ENCODE measurements at places on chromosomes 1 and 21. TPM values are rescaled to one million over a fixed set of nuclear protein-coding genes. Genes with fewer than 3 reads are reported as not detected.

DNA sequence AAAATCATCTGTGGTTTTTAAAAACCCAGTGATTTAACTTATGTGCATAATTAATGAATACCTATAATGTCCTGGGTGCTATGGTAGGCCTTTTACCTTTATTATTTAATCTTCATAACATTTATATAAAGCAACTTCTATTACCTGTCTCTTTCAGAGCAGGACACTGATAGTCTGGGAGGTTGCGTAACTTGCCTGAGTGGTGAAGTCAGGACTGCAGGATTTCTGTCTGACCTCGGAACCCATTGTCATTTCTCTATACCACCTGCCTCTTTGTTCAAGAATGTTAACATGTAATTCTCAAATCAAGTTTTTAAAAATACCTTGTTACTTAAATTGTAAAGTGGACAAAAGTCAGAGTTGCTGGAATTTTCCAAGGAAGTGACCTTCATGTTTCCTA lies 41.0 kb upstream of the BACH1 start:
- no peaks in the 10 kb centered on the region for H3K4me1 ChIP-seq
- H3K27me3 ChIP-seq: peaks cover 27% of the 10 kb centered on the region
- H3K27ac ChIP-seq: no peak overlapping the region
- H3K4me3 ChIP-seq: no peak overlapping the region

DNA sequence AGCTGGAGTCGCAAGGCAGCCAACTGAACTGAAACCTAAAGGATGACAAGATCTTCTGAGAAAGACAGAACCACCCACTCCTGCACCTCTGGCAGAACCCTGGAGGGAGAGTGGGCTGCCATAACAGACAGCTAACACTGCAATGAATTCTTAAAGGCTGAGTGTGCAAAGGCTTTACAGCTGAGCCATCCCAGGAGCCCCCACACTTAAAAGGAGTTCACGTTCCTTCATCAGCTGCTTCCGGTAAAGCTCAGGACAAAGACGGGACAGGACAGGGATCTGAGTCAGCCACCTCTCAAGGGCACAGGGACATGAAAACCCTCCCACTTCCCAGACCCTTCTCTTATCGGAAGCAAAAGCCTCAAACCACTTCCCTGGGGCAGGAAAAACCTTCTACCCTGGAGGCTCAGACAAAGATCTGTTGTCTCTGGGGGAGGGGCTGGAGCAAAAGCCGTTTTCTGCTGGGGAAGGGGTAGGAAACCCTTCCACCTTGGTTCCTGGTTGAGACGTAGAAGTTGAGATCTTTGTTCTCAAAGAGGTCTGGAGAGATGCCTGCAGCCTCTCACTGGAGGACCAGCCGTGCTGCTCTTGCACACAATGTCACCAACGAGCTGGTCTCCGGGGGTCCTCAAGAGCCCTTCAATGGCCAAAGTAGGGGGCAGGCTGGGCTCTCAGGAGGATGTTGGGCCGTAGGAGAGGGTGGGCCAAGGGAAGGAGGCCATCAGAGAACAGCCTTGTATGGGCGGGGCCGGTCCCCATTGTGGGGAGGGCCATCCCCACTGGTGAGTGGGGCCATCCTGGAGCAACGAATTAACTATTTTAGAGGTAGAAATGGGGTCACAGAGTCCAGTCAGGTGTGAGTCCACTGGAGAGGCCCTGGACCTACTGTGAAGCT lies 452.4 kb downstream of the PTPRU start:
- DNase-seq: peak; percentile 74
- H3K4me1 ChIP-seq: peaks cover 29% of the 10 kb centered on the region
- H3K4me3 ChIP-seq: peak overlapping the region; percentile 38
- H3K36me3 ChIP-seq: no peaks in the 10 kb centered on the region

ADGRL4 gene
- not detected for total RNA-seq

OR2M3 gene
- total RNA-seq: not detected

DNA sequence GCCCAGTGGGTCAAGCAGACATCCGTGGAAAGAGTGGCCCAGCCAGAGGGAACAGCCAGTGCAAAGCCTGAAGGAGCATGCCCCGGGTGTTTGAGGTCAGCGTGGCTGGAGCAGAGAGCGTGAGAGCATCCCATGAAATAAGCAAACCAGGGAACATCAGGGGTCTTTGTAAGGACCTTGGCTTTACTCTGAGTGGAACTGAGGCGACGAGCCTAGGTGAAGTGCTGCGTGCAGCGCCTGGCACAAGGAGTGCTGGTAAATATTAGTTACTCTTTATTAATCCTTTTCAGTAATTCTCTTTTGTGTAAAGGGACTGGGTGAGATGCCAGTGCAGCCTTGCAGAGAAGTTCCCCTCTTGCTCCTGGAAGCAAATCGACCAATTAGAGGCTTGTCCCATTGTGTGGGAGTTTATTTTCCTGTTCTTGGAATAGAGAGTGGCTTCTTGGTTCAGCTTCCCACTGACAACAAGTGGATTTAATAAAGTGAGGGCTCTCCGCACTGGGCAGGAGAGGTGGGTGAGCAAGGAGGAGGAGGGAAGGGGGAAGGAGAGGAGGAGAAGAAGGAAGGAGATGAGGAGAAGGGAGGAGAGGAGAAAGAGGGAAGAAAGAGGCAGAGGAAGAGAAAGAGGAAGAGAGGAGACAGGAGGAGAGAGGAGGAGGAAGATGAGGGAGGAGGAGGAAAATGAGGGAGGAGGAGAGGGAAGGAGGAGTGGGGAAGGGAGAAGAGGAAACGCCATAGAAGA lies 37.6 kb upstream of the DISP3 start:
- H3K4me3 ChIP-seq: no peak overlapping the region
- H3K4me1 ChIP-seq: no peaks in the 10 kb centered on the region
- H3K36me3 ChIP-seq: no peaks in the 10 kb centered on the region
- peaks cover 17% of the 10 kb centered on the region for H3K27me3 ChIP-seq

KCNK1 gene
- 2.3 TPM for total RNA-seq

DNA sequence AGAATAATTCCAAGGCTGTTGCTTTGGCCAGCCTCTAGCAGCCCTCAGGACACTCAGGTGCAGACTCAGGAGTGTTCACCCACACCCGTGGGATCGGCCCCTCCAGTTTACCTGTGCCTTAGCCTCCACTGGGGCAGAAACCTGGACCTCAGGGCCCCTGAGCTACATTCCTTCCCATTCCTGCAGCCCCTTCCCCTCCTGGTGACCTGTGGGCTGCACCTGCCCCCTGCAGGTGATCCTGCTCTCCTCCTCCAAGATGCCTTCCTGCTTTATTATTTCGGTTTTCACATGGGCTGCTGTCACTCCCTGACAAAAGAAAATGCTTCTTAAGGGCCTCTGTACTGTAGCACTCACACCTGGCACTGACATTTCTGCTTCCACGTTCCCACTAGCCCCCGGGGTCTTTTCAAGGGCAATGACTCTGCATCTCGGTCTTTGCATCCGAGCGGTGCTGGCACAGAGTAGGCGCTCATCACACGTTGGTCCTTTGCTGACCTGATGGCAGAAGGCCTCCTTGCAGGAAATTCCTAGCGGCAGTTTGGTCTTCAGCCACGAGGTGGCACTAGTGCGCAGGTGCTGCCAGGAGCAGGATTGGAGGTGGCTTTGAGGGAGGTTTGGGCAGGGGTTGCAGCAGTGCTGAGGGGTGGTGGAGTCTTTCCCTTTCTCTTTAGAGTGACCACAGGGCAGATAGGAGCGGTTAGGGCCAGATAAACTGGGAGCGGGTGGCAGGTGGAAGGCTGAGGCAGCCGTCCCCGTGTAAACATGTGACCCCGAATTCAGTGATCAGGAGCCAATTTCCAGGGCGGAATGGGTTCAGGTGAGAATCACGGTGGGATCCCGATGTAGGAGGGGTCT lies 25.3 kb upstream of the ETV3 start:
- H3K4me1 ChIP-seq: peaks cover 5% of the 10 kb centered on the region
- DNase-seq: peak; percentile 94
- peak overlapping the region; percentile 14 for H3K4me3 ChIP-seq
- H3K36me3 ChIP-seq: no peaks in the 10 kb centered on the region
